ENCODE measurements at places on chromosomes 4 and X.

GRCh38 chr4:79917246-79917645 is 155.8 kb downstream of the ANTXR2 start:
- peak; percentile 12 for DNase-seq

GRCh38 chr4:8260656-8261111 is 8.9 kb upstream of the HTRA3 start:
- peak; percentile 36 for DNase-seq

DNA sequence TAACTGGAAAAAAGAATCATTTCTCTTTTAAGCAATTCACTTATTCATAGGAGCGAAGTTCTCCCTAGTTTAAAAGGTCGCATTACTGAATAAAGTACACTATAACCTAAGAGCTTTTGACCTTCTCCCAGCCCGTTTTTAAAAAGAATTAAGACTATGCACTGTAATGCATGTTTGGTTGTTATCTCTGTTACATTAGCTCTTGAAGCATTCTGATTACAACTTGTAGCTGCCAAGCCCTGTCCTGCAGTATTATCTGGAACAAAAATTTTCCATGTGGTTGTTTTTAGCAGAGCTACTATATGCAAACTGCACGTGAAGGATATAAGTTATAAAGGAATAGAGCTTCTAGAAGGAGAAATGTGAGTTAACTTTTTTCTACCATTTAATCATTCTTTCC is 8.1 kb downstream of the GAB1 start:
- peak; percentile 28 for DNase-seq

GRCh38 chrX:120653000-120653399 is 23.1 kb upstream of the C1GALT1C1 start:
- DNase-seq: no peak

DNA sequence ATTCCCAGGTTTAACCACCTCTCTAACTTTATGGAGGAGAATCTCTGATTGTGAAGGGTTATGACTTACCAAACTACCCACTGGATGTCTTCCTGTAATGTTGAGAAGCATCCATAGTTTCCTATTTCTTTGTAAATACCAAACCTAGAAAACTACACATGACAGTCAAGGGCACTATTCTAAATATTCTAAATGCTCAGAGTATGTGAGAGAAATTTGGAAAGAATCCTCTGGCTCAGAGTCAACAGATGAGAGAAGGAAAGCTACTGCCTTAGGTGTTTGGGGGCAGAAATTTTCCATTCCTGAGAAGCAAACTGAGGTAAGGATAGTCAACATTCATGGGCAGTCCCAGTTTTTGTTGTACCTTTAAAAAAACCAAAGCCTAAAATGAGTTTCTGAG is 155.8 kb downstream of the KCNIP4 start:
- no peak for DNase-seq

- no peak for DNase-seq
These were observed 372.3 kb upstream of the SPOCK3 start for GRCh38 chr4:167606551-167606950.

GRCh38 chr4:162245051-162245450 is 81.3 kb upstream of the FSTL5 start:
- no peak for DNase-seq

DNA sequence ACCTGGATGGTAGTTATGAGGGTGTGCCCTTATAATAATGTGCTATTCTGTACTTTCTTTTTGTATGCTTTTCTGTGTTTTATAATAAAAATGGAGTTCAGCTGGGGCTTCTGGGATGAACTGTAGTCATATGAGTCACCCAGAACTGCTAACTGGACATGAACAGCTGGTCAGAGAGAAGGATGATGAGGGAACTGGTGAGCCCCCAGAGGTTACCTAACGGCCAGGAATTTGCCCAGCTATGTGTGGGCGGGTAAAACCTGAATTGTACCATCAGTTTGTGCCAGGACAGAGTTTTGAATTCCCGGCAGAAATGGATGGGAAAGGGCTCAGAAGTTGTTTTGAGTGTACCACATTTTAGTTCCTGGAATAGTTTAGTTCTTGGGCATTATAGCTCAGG is 138.0 kb upstream of the USP9X start:
- peak; percentile 51 for DNase-seq

- DNase-seq: no peak
These were observed 234.7 kb downstream of the DKK2 start for GRCh38 chr4:106801386-106801785.

- DNase-seq: no peak
These were observed 29.4 kb downstream of the ELF4 start for GRCh38 chrX:130080791-130081367.
